ENCODE measurements at places on chromosomes 2 and 18.

- no peak for DNase-seq
Observed at GRCh38 chr2:163247156-163247846, 408.7 kb upstream of the KCNH7 start.

DNA sequence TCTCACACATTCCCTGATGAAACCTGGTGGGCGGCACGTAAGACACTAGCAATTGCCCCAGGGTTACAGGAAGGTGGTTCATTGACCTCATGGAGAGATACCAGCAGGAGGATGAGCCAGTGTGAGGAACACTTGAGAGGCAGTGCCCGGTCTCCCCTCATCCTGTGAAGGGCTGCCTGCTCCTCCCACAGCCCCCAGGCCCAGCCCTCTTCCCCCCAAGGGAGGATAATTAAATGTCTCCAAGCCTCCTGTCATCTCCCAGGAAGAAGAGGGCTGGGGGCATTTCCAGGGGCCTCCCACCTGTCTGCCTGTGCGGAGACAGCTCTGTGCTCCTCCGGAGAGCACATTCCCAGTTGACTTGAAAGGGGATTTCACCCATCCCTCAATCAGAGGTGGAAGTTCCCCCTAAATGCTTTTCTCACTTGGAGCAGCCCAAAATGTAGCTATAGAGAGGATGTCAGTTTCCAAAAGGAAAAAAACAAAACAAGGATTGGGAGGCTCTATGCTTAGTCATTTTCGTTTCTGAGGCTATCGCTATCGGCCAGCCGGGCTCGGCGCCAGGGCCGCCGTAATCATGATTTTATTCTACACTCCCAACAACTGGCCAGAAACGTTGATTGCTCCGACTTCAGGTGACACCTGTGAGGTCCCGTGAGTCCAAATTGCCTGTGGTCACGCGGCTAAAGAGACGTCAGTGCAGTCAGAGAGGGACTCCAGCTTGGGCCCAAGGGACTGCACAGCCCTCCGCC, 7.1 kb downstream of the KCNF1 start:
- no peak for DNase-seq

DNA sequence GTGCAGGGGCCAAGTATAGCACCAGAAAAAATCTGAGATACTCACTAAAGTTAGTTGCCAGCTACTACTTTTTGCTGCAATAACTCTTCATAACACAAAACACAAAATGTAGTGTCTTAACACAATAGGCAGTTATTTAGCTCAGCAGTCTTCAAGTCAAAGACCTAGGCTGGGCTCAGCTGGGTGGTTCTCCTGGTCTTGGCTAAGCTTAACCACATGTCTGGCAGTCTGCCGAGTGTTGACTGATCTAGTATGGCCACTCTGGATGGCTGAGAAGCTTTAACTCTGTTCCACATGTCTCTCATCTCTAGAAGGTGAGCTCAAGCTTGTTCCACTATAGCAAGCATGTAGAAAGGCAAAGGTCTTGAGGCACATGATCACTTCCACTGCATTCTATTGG, 451.6 kb downstream of the SOX11 start:
- DNase-seq: no peak

- DNase-seq: no peak
Observed at GRCh38 chr18:62399781-62400308, 74.7 kb downstream of the TNFRSF11A start.

DNA sequence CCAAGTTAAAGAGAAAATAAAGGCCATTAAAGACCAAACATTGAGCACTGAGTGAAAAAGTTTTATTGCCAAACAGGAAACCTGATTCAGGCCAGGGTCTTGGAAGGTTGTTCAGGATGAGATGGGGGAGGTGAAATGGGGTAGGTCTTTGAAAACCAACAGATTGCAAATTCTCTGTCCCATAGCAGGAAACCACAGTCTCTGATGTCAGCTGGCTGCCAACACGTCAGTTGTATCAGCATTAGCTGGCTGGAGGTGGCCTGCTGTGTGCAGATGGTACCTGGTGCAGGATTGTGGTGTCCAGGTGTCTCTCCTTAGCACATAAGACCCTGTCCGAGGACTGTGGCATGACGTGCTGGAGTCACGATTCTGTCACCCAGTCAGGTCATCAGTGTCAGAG, 106.3 kb downstream of the MSH2 start:
- no peak for DNase-seq

- no peak for DNase-seq
Observed at GRCh38 chr18:28963481-28963880, 786.6 kb upstream of the CDH2 start.

- DNase-seq: no peak
Observed at GRCh38 chr18:7366597-7366996, 135.7 kb downstream of the LRRC30 start.

DNA sequence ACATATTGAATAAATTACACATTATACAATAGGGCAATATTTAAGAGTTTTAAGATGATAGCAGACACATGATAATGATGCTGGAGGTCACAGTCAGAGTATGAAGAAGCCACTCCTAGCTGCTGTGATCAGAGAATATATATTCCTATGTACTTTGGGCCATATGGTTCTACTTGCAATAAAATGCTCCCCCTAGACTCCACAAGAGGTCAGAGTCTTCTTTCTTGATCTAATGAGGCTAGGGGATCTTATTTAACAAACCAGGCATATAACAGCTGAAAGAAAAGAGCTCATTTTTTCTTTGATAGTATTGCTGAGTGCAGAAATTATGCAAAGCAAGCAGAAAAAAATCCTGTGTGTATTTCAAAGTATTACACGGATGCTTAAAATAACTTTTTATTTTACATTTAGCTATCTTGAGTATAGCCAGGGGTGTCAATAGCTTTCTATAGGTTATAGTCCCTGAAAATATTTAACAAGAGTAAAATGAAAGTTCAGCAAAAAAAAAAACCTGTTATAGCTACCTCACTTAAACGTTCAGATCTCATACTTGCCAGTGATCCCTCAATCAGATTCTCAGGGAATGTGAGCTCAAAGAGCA, 748.7 kb upstream of the CHAC2 start:
- no peak for DNase-seq

DNA sequence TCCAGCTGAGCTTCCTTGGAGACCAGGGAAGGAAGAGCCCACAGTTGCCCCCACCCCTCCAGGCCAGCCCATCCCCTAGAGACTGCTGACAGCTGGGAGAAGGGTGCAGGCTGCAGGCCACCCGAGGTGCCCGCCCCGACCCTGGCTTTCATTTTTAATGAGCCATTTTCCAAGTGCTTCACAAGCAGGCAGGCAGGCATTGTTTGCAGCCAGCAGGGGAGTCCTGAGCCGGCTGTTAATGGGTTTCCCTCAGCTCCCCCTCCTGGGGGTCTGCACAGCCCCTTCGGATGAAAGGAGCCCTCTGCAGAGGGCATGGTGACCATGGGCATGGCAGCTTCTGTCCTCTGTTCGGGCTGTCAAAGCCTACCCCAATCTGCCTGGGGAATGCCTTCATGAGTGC, 94.5 kb downstream of the ZBTB7C start:
- DNase-seq: no peak

DNA sequence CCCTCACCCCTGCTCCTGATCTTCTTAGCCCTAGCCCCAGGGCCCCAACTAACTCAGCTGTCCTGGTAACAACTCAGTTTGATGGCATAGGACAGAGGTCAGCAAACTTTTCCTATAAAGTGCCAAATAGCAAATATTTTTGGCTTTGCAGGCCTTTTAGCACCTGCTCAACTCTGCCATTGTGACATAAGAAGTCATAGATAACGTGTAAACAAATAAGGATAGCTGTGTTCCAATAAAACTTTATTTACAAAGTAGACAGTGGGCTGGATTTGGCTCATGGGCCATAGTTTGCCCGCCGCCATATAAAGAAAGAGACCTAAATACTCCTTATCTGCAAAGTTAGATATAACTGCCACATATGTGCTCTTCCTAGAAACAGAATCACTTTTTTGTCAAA, 27.3 kb upstream of the TMEM87B start:
- no peak for DNase-seq

GRCh38 chr2:241852981-241853631, 5.6 kb downstream of the PDCD1 start:
- no peak for DNase-seq

- no peak for DNase-seq
Observed at GRCh38 chr2:98498703-98499440, 54.2 kb downstream of the INPP4A start.

DNA sequence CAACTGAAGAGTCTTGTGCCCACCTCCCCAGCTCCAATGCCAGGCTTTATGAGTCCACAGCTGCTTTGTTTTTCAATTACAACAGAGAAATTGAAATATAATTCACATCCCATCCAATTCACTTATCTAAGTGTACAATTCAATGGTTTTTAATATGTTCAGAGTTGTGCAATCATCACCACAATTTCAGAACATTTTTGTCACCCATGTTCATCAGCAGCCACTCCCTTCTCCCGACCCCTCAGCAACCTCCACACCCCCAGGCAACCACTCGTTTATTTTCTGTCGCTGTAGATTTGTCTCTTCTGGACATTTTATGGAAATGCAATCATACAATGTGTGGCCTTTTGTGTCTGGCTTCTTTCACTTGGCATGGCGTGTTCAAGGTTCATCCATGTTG, 23.3 kb downstream of the INHBB start:
- no peak for DNase-seq

- no peak for DNase-seq
Observed at GRCh38 chr2:143157001-143157400, 27.8 kb downstream of the ARHGAP15 start.

DNA sequence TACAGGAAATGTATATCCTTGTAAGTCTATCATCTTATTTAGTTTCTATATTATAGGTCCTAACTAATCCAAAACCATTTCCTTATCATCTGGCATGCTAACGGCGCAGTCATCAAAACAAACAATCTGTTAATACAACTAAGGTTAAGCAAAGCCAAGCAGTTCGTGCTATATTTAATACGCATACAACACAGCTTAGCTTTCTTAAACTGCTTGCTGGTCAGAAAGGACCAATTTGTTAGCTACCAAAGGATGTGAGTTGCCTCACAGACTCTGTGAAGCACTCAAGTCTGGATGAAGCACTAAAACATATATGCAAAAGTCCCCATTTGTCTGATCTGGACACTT, 67.0 kb downstream of the ZEB2 start:
- peak; percentile 58 for DNase-seq

- DNase-seq: no peak
Observed at GRCh38 chr18:26556573-26556972, 8.2 kb upstream of the KCTD1 start.

DNA sequence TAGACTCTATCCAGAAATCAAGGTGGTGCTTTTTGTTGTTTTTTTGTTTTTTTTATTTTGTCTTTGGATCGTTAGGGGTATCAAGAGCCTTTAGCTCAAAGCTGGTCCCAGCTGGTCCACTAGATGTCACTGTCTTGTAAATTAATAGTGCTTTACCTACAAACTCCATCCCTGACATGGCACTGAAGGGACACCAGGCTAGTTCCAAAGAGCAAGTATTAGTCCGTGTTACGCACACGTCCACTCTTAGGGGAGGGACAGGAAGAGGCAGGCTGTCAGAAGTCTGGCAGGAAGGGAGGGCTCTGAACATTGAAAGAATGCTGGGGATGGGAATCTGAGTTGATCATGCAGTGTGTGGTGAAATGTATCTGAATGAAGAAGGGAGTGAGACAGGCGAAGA, 85.9 kb upstream of the CCBE1 start:
- DNase-seq: no peak

DNA sequence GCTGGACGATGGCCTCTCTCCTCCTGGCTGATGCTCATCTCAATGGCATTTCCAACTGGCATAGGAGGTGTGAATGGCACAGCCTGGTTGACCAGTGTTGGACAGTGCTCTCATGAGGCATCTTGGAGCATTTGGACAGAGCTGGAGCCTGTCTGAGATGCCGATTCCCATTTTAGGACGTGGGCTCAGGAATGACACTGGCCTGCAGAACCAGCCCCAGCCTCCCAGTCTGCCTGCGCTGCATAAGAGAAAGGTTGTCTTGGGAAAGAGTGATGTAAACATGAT, 118.2 kb upstream of the COPS8 start:
- no peak for DNase-seq

DNA sequence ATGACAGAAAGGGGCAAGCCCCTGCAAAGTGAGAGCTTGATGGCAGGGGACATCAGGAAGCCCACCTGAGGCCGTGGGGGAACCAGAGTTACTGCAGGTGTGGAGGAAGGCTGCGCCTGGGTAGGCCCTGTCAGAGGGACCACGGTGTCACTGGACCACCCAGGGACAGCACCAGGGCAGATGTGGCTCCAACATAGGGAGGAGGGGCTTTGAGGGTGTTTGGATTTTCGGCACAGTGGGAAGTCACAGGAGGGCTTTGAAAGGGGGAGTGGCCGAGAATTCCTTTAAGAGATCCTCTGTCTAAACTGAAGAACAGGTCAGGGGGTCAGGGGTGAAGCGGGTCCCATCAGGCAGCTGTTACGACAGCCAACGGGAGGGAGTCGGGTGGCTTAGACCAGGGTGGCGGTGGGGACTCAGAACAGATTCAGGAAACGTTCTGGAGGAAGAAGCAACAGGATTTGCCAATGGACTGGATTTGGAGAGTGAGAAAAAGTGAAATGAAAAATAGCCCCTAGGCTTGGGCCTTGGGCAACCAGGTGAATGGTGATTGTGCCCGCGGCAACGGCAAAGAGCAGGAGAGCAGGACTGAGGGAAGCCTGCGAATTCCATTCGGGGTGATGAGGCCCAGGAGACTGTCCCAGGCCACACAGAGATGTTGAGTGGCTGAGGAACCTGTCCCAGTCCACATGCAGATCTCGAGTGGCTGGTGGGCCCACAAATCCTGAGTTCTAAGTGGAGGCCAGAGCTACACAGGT, 166.1 kb downstream of the LAMA1 start:
- no peak for DNase-seq

GRCh38 chr18:22207021-22207758, 37.8 kb downstream of the GATA6 start:
- no peak for DNase-seq

- no peak for DNase-seq
Observed at GRCh38 chr2:175840256-175840655, 161.8 kb downstream of the LNPK start.

- DNase-seq: no peak
Observed at GRCh38 chr2:148813603-148814065, 61.4 kb upstream of the KIF5C start.

DNA sequence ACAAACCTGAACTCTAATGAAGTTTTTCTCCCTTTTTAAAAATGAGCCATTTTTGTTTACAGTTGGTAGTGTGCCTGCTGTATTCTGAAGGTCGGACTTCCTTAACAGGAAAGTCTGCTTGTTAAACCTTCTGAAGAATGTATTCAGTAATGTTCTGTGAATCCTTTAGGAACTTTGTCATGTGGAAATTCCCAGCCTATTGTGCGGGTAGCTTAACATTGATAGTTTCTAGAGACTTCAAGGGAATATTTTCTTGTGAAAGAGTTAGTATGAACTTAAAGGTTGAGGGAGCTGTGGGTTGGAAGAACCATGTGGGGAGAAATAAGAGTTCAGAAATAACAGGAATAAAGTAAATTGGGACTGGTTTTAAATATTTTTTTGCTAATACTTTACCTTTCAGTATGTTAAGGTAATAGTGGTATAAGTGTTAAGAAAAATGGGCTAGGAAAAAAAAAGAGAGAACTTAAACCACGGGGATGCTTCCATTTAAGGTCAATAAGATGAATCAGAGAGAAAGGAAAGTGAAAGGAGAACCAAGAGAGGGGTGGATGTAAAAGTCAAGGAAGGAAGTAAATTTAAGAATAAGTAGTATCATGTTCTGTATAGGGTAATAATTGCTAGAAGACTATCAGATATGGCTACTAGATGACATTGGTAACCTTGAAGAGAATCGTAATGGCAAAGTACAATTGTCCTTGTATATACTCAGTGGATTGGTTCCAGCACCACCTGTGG, 90.5 kb downstream of the PMS1 start:
- no peak for DNase-seq

- no peak for DNase-seq
Observed at GRCh38 chr2:48228345-48228684, 301.6 kb upstream of the STON1 start.

Data from hematopoietic multipotent progenitor cell treated with erythropoietin and hydrocortisone succinate and interleukin-3 and kit ligand, for 17 days (in vitro differentiated cells).